Kidney (tissue), 22 donors: ENCODE measurements at places on chromosomes 2 and 18. TPM values are rescaled to one million over a fixed set of nuclear protein-coding genes. Genes with fewer than 3 reads are reported as not detected.

GRCh38 chr2:207248702-207249377, 83.1 kb upstream of the KLF7 start:
- H3K36me3 ChIP-seq, result no peaks in the 10 kb centered on the region
- DNase-seq, result no peak
- H3K27me3 ChIP-seq, result no peaks in the 10 kb centered on the region
- no peak overlapping the region for H3K27ac ChIP-seq
- no peaks in the 10 kb centered on the region for H3K4me1 ChIP-seq
- no peak overlapping the region for H3K4me3 ChIP-seq

DNA sequence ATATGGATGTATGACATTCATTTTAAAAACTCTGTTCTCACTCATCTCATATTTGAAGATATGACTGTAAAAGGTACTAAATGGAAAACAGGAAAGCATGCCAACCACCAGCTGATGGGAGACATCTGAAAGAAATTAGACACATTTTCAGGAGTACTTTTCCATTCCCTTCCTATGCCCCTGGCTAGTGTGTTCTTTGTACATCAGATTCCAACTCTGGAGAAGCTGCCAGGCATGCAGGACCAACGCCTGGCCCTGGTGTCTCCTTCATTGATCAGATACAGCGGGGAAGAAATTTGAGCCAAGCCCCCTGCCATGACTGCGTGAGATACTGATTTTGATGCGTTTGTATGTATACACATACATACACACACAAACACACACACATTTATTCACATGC, 599.0 kb upstream of the SYT4 start:
- peak; percentile 10 for DNase-seq
- no peaks in the 10 kb centered on the region for H3K36me3 ChIP-seq
- H3K4me1 ChIP-seq, result no peaks in the 10 kb centered on the region

DNA sequence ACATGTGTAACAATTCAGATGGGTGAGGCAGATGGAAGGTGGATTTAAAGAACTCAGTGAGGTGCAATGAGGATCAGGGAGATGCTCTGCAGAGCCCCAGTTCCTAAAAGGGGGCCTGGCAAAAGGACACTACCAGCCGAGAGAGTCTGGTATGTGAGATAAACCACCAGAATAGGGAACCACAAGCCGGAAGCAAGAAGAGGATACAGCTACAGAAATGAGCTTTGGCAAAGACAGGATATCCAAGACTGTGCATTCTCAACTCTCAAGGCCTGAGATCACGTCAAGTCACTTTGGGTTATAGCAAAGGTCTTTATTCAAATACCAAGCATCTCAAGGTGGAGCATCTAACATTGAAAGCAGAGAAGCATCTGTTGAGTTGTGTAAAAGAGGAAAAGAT, 293.5 kb downstream of the ARHGAP15 start:
- no peaks in the 10 kb centered on the region for H3K27me3 ChIP-seq
- no peak overlapping the region for H3K4me3 ChIP-seq
- H3K36me3 ChIP-seq, result no peaks in the 10 kb centered on the region
- no peak overlapping the region for H3K27ac ChIP-seq
- no peak for DNase-seq

- no peaks in the 10 kb centered on the region for H3K4me1 ChIP-seq
- no peak overlapping the region for H3K4me3 ChIP-seq
- H3K27ac ChIP-seq, result no peak overlapping the region
- no peaks in the 10 kb centered on the region for H3K27me3 ChIP-seq
- no peaks in the 10 kb centered on the region for H3K36me3 ChIP-seq
These were observed 91.7 kb downstream of the SCN3A start for GRCh38 chr2:165112133-165112573.

GRCh38 chr2:12725233-12726187, 8.8 kb downstream of the TRIB2 start:
- no peak for DNase-seq
- peak overlapping the region; percentile 90 for H3K27ac ChIP-seq
- peaks cover 46% of the 10 kb centered on the region for H3K4me1 ChIP-seq
- H3K27me3 ChIP-seq, result no peaks in the 10 kb centered on the region
- H3K4me3 ChIP-seq, result peak overlapping the region; percentile 55

GRCh38 chr2:149184991-149185390, 145.4 kb upstream of the LYPD6 start:
- H3K4me1 ChIP-seq, result no peaks in the 10 kb centered on the region
- peak; percentile 31 for DNase-seq
- no peak overlapping the region for H3K4me3 ChIP-seq
- H3K36me3 ChIP-seq, result no peaks in the 10 kb centered on the region

DNA sequence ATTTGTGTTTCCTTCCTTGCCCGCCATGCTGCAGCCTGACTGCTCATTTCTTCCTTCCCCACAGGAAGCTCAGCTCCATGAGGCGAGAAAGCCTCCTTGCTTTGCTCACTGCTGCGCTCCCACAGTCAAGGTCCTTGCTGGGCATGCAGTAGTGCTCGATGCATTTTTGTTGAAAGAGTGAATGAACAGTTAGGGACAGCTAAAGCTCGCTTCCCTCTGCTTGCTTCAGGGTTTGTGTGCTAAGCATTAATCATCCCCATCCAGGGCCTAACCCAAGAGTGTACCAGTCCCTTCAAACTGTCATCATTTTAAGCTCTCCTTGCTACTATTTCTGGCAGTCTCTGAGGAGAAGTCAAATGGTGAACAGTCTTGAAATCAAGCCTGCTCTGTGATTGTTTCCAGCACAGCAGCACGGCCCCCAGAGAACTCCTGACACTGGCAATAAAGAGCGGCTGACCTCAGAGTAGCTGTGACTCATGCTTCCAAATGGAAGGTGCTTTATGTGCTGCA, 171.7 kb upstream of the SOX11 start:
- no peak overlapping the region for H3K27ac ChIP-seq
- no peak overlapping the region for H3K4me3 ChIP-seq
- no peaks in the 10 kb centered on the region for H3K27me3 ChIP-seq
- H3K36me3 ChIP-seq, result no peaks in the 10 kb centered on the region
- no peaks in the 10 kb centered on the region for H3K4me1 ChIP-seq
- DNase-seq, result peak; percentile 59

DNA sequence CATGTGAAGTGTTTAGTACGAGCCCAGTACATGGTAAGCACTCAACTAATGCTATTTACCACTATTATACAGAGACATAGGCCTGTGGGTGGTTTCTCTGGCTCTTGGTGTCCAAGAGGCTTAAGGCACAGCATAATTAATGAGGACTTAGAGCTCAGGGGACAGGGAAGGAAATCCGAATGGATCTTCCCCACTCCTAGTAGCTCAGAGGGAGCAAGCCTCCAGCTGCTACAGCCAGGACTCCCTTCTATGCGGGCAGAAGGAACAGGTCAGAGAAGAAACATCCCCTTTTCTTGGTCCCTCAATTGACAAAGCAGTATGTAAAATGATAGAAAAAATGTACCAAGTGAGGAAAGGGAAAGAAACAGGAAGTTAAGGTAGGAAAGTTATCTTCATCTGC, 261.3 kb upstream of the STON1 start:
- H3K4me1 ChIP-seq, result no peaks in the 10 kb centered on the region
- no peaks in the 10 kb centered on the region for H3K27me3 ChIP-seq
- no peak overlapping the region for H3K4me3 ChIP-seq
- no peak overlapping the region for H3K27ac ChIP-seq

GRCh38 chr2:137943678-137944347, 20.5 kb upstream of the HNMT start:
- no peak for DNase-seq
- H3K27ac ChIP-seq, result no peak overlapping the region
- no peaks in the 10 kb centered on the region for H3K27me3 ChIP-seq
- H3K4me3 ChIP-seq, result no peak overlapping the region
- no peaks in the 10 kb centered on the region for H3K36me3 ChIP-seq
- no peaks in the 10 kb centered on the region for H3K4me1 ChIP-seq

- H3K4me3 ChIP-seq, result no peak overlapping the region
- H3K27ac ChIP-seq, result no peak overlapping the region
- no peaks in the 10 kb centered on the region for H3K27me3 ChIP-seq
- no peaks in the 10 kb centered on the region for H3K36me3 ChIP-seq
These were observed 42.0 kb downstream of the STEAP3 start for GRCh38 chr2:119265693-119266066.

- DNase-seq, result no peak
- no peaks in the 10 kb centered on the region for H3K36me3 ChIP-seq
- no peaks in the 10 kb centered on the region for H3K27me3 ChIP-seq
These were observed 31.3 kb downstream of the NIFK start for GRCh38 chr2:121705390-121705789.

DNA sequence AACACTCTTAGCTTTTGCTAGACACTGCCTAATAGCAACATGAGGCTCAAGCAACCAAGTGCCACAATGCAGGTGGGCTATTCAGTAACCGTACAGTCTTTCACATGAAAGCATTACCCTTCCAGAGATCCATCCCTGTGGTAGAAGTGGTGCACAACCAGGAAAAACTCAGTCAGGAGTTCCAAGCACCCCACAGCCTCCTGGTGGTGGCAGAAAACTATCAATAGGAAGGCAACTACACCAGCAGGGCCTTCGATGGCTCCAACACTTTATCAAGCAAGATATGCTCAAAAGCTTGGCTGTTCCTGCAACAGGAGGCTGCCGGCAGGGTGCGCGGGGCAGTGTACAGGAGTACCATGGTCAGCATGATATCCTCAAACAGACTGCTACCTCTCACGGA, 176.1 kb upstream of the DLGAP1 start:
- DNase-seq, result no peak
- no peak overlapping the region for H3K4me3 ChIP-seq
- H3K27ac ChIP-seq, result no peak overlapping the region
- H3K4me1 ChIP-seq, result no peaks in the 10 kb centered on the region
- H3K27me3 ChIP-seq, result no peaks in the 10 kb centered on the region

- DNase-seq, result no peak
- no peak overlapping the region for H3K4me3 ChIP-seq
- no peaks in the 10 kb centered on the region for H3K27me3 ChIP-seq
- peaks cover 6% of the 10 kb centered on the region for H3K36me3 ChIP-seq
- peaks cover 14% of the 10 kb centered on the region for H3K4me1 ChIP-seq
These were observed 46.3 kb downstream of the MERTK start for GRCh38 chr2:111944531-111945210.

DNA sequence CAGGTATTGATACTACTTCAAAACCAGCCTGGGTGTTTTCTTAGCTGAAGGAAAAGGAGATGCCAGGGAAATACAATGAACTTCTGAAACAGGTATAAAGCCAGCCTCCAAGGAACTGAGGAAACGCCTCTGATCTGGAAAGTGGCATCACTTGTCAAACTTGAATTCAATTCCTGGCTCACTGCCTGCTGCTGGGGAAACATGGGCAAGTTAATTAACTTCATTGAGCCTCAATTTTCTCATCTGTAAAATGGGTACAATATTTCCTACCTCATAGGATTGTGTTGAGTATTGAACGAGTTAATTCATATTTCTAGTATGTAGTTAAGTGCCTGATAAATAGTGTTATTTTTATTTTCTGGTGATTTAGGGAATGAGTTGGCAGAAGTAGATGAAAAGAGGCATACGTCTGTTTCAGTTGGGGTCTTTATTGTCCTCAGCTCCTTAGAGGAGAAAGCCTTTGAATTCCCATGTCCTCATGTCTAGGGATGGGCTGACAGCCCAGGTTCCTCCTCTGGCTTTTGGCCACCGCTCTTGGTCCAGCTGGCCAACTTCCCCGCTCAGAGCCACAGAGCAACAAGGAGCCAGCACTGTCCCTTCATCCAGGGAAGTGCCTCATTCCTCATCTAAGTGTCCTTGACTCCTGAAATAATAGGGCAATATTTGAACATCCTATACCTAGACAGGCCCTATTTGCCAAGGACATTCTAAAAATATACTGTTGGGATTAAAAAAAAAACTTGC, 210.5 kb upstream of the GATA6 start:
- H3K4me1 ChIP-seq, result no peaks in the 10 kb centered on the region
- DNase-seq, result no peak
- H3K36me3 ChIP-seq, result no peaks in the 10 kb centered on the region
- no peaks in the 10 kb centered on the region for H3K27me3 ChIP-seq
- no peak overlapping the region for H3K4me3 ChIP-seq
- no peak overlapping the region for H3K27ac ChIP-seq

ZSCAN30 gene
- 20.7 TPM for total RNA-seq

AFF3 gene
- 11.0 TPM for total RNA-seq

CCDC138 gene
- 3.2 TPM for total RNA-seq

IL36G gene
- not detected for total RNA-seq

TLX2 gene
- total RNA-seq, result not detected

REEP1 gene
- 4.3 TPM for total RNA-seq

TPRKB gene
- 25.3 TPM for total RNA-seq
